ENCODE measurements at places on chromosomes 7 and 10.

- H3K4me3 ChIP-seq: no peak overlapping the region
- no peak for DNase-seq
- no peaks in the 10 kb centered on the region for H3K36me3 ChIP-seq
- H3K27me3 ChIP-seq: no peaks in the 10 kb centered on the region
Observed at GRCh38 chr10:29169021-29169420, 119.8 kb upstream of the LYZL1 start.

- no peak overlapping the region for H3K4me3 ChIP-seq
- peaks cover 8% of the 10 kb centered on the region for H3K4me1 ChIP-seq
- H3K27me3 ChIP-seq: no peaks in the 10 kb centered on the region
- H3K27ac ChIP-seq: no peak overlapping the region
- no peaks in the 10 kb centered on the region for H3K36me3 ChIP-seq
Observed at GRCh38 chr10:79342811-79343561, 4.3 kb upstream of the PPIF start.

DNA sequence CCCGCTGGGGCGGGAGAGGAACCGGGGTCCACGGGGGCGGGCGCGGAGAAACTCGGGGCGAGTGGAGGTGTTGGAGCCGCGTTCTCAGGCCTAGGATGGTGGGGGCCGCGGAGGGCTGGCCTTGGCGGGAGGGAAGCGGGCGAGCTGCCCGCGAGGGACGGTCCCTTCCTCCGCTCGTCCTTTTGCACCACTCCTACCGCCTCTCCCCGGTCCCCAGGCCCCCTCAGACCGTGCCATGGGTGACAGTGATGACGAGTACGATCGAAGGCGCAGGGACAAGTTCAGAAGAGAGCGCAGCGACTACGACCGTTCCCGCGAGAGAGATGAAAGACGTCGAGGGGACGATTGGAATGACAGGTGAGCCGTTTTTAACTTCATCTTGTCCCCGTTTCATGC, 451 bp downstream of the SRRT start:
- peaks cover 30% of the 10 kb centered on the region for H3K4me1 ChIP-seq
- no peaks in the 10 kb centered on the region for H3K27me3 ChIP-seq
- peak overlapping the region; percentile 78 for H3K4me3 ChIP-seq
- H3K36me3 ChIP-seq: peaks cover 6% of the 10 kb centered on the region
- peak overlapping the region; percentile 94 for H3K27ac ChIP-seq

GRCh38 chr10:7337431-7338171, 73.2 kb downstream of the SFMBT2 start:
- no peaks in the 10 kb centered on the region for H3K36me3 ChIP-seq
- no peak overlapping the region for H3K4me3 ChIP-seq
- H3K4me1 ChIP-seq: no peaks in the 10 kb centered on the region
- no peaks in the 10 kb centered on the region for H3K27me3 ChIP-seq
- H3K27ac ChIP-seq: no peak overlapping the region

- H3K4me3 ChIP-seq: no peak overlapping the region
- H3K27me3 ChIP-seq: no peaks in the 10 kb centered on the region
- H3K36me3 ChIP-seq: no peaks in the 10 kb centered on the region
- no peaks in the 10 kb centered on the region for H3K4me1 ChIP-seq
Observed at GRCh38 chr7:76211216-76211615, 9.5 kb downstream of the SRRM3 start.

DNA sequence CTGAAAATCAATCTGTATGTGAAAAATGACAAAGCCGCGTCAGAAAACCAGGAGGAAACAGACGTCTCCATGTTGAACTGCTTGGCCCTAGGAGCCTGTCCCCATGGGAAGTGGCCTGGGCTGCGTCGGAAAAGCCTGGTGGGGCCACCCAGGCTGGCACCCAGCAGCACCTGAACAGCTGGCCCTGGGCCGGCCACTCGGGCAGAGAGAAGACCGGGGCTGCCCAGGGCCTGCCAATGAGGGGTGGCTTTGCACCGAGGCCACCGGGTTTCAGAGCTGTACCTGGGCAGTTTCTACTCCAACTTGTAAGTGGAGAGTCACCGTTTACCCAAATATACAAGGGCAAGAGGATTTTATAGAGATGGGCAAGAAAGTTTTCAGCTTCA, 1.1 kb upstream of the FUOM start:
- no peak overlapping the region for H3K27ac ChIP-seq
- H3K27me3 ChIP-seq: no peaks in the 10 kb centered on the region
- DNase-seq: no peak

DNA sequence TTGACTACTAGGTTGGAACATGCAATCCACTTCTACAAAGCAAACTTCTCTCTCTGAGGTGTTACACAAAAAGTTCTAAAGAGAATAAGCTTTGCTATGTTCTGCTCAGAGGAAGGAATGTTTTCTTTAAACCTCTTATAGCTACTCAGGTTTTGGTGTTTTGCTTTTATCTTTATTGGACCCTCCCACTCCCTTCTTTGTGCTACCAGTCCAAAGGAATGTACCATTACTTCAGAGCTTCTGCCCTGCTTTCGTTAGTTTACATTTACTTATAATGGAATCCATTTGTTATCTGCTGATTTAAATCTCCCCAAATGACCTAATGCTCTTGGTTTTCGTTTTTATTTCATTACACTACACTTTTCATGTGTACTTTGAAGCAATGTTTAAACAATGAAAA, 154.9 kb downstream of the ATE1 start:
- H3K4me3 ChIP-seq: no peak overlapping the region
- no peak overlapping the region for H3K27ac ChIP-seq
- DNase-seq: no peak
- no peaks in the 10 kb centered on the region for H3K27me3 ChIP-seq
- no peaks in the 10 kb centered on the region for H3K36me3 ChIP-seq

- no peaks in the 10 kb centered on the region for H3K4me1 ChIP-seq
- no peaks in the 10 kb centered on the region for H3K27me3 ChIP-seq
- H3K4me3 ChIP-seq: no peak overlapping the region
Observed at GRCh38 chr10:132479603-132480221, 57.9 kb upstream of the INPP5A start.

GRCh38 chr7:33062023-33062781, at the start of gene NT5C3A:
Gene NT5C3A, minus strand, starts transcription at chr7:33062776. Its CDS starts 71 bp downstream, at chr7:33062705.
- H3K4me1 ChIP-seq: peaks cover 23% of the 10 kb centered on the region
- DNase-seq: peak; percentile 18
- H3K4me3 ChIP-seq: peak within 1 kb of the TSS; percentile 96

DNA sequence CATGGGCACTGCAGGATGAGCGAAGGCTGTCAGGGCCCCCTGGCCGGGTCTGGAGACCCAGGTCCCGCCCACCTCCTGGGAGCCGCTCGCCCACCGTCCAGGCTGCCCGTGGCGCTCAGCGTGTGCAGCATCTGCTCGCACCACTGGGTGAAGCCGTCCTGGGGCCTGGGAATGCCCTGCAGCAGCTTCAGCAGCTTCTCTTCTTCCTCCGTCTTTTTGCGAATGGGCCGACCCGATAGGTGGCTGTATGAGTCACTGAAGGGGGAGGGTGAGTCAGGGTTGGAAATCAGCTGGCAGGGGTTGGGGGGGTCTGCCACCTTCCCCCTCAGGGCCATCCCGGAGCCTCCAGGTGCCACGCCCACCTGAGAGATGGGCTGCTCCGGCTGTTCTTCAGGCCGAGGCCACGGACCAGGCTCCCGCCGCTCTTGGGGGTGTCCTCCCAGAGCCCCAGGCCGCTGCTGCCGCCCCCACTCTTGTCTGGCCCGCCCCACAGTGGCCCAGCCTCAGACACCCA, 8.7 kb downstream of the GNB2 start:
- H3K27ac ChIP-seq: no peak overlapping the region
- H3K4me1 ChIP-seq: peaks cover 22% of the 10 kb centered on the region
- H3K27me3 ChIP-seq: no peaks in the 10 kb centered on the region
- H3K36me3 ChIP-seq: no peaks in the 10 kb centered on the region

GRCh38 chr10:116017405-116017804, 255.6 kb downstream of the GFRA1 start:
- DNase-seq: no peak
- H3K4me3 ChIP-seq: no peak overlapping the region
- H3K4me1 ChIP-seq: no peaks in the 10 kb centered on the region

GRCh38 chr10:110547139-110547761, 20.2 kb upstream of the SMC3 start:
- no peak overlapping the region for H3K4me3 ChIP-seq
- H3K27ac ChIP-seq: no peak overlapping the region
- H3K4me1 ChIP-seq: peaks cover 5% of the 10 kb centered on the region
- H3K36me3 ChIP-seq: no peaks in the 10 kb centered on the region

DNA sequence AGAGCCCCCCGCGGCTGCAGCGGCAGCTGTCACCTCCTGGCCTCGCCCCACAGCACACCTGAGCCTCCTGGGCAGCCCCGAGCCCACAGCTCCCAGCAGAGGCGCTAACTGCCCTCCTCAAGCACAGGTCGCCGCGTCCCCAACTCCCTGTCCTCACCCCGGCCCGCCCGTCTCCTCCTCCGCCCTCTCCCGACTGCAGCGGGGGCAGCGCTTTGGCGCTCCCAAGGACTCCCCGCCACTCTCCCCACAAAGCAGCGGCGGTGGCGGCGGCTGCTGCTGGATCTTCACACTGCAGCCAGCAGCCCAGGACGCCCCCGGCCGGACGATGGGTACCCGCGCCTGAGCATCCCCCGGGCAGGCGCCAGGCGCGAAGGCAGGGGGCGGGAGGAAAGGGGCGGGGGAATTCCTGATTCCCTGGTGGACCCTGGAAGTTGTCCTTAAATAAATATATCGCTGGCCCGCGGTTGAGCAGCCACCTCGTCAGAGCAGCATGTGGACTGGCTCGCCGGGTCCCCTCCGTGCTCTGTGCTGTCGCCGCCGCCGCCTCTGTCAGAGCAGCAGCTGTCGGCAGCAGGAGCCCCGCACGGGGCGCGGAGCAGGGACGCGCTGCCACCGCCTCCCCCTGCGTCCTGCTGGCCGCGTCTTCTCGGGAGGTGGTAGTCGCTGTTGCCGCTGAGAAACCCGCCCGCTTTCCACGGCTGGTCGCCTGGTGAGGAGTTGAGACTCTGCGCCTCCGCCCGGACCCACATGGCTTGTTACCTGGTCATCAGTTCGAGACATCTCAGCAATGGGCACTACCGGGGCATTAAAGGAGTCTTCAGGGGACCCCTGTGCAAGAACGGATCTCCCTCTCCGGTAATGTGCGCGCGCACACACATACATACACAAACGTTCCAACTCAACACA, at the start of gene ZNF804B:
Gene ZNF804B, plus strand, starts transcription at position 471 of the 906 bp plus-strand sequence. Its CDS starts 277 bp downstream, at position 748.
- no peak within 1 kb of the TSS for H3K4me3 ChIP-seq
- H3K27ac ChIP-seq: no peak within 1 kb of the TSS
- H3K36me3 ChIP-seq: no peaks in the 10 kb centered on the region
- H3K4me1 ChIP-seq: no peaks in the 10 kb centered on the region

DNA sequence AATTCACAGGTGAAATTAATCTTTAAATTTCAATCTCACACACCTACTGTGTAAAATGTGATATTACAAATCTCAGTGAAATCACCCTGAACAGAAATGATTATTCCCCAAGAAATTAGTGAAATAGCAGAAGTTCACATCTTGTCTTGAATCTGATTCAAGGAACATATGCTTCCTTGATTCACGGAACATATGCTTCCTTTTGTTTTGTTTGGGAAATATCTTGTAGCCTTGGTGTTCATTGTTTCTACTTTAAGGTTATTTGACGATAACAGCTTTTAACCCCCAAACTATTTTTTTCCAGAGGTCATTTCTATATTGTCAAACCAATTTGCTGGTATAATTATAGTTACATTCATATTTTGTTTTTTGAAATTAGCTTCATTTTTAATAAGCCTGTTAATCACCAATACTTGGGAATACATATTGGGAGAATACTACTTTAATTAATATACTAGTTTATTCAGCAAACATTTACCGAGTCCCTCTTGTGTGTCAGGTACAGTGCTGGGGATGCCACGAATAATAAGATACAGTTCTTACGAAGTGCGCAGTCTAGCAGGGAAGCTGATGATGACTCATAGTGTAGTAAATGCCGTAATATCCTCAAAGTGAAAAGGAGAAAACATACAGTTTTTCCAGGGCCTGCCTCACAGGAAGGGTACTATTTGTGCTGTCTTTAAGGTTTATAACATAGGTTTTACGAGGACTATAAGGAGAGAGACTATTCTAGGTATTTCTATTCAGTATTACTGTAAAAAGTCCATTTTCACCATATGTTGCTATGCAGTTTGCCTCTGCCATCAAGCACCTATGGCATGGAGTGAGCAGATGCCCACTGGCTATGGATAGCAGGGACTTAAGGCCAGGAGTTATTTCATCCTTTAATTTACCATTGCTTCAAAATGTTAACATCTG, 32.5 kb downstream of the PRKAR2B start:
- no peaks in the 10 kb centered on the region for H3K27me3 ChIP-seq
- no peak for DNase-seq
- H3K27ac ChIP-seq: no peak overlapping the region
- H3K4me3 ChIP-seq: no peak overlapping the region
- no peaks in the 10 kb centered on the region for H3K4me1 ChIP-seq
- H3K36me3 ChIP-seq: no peaks in the 10 kb centered on the region

DNA sequence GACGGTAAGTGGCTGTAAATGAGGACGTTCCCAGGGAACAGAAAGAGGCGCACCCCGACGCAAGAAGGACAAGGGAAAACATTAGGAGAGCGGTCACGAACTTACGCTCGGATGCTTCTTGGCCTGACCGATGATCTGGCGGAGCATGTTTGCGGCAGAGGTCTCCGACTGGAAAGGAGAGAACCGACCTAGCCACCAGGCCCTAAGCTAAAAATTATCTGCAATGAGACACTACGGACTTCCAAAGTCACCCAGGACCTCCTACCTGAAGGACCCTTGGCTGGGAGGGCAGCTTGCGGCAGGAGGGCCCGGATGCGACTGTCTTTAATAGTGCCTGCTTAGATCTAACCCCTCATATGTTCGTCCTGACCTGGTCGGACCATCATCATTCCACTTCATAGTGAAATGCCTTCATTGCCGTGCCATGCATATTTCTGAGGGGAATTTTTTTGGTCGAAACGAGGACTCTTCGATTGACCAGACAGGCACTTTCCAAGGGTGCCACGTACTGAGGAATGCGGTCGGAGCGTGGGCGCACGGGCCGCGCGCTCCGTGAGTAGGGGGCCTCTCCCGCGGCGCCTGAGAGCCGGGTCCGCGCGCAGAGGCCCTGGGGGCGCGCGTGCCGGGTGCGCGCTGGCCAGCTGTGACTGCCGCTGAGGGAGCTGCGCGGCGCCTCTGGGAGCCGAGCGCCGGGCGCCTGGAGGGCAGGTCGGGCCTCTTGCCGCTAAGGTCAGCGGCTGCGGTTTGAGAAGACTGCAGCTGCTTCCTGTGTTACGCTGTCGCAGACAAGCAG, 33.6 kb upstream of the PHF14 start:
- no peaks in the 10 kb centered on the region for H3K27me3 ChIP-seq
- peak overlapping the region; percentile 83 for H3K4me3 ChIP-seq
- peak; percentile 90 for DNase-seq
- H3K36me3 ChIP-seq: peaks cover 4% of the 10 kb centered on the region

DNA sequence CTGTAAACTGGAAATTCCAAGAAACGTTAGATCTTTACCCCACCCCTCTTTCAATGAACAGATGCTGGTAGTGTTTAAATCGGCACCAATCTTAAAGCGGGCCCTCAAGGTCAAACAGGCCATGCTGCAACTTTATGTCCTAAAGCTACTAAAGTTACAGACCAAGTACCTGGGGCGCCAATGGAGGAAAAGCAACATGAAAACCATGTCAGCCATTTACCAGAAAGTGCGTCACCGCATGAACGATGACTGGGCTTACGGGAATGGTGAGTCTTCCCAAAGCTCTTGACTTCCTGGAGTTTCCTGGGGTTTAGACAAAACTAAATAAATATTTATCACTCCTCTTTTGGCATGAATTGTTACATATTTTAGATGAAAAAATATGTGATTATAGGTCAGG, 19.6 kb upstream of the SMKR1 start:
- H3K27me3 ChIP-seq: no peaks in the 10 kb centered on the region
- H3K4me3 ChIP-seq: no peak overlapping the region
- no peaks in the 10 kb centered on the region for H3K4me1 ChIP-seq
- no peak overlapping the region for H3K27ac ChIP-seq
- no peaks in the 10 kb centered on the region for H3K36me3 ChIP-seq

GRCh38 chr7:142152076-142152475, 40.6 kb downstream of the MGAM2 start:
- H3K4me3 ChIP-seq: no peak overlapping the region
- no peak for DNase-seq
- no peak overlapping the region for H3K27ac ChIP-seq
- no peaks in the 10 kb centered on the region for H3K36me3 ChIP-seq
- no peaks in the 10 kb centered on the region for H3K4me1 ChIP-seq

All from naive thymus-derived CD4-positive, alpha-beta T cell (primary cell).